ENCODE measurements at places on chromosomes 6 and 20.

DNA sequence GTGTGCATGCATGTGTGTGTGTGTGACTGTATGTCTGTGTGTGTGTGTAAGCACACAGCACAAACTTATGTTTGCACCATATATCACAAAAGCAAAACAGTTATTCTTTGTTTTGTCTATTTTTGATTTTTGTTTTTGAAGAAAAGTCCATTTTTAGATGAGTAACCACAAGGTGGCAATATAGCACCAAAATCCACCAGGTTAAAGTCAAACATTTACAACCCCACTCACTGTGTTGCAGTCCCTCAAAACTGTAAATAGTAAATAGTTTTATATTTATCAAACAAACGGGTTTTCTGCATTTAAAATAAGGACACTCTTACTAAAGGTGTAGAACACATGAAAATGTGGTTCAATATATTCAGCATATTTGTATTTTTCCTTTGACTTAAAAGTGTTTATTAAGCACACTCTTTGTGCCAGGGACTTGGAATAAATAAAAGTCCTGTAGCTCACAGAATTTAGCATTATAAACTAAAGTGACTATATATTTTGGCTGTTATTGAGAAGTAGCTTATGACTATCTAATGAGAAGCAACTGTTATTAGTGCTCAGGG is 118.5 kb downstream of the GFRAL start:
- peak; percentile 43 for DNase-seq

- DNase-seq: no peak
Observed at GRCh38 chr6:150631283-150631983, 31.7 kb downstream of the PLEKHG1 start.

DNA sequence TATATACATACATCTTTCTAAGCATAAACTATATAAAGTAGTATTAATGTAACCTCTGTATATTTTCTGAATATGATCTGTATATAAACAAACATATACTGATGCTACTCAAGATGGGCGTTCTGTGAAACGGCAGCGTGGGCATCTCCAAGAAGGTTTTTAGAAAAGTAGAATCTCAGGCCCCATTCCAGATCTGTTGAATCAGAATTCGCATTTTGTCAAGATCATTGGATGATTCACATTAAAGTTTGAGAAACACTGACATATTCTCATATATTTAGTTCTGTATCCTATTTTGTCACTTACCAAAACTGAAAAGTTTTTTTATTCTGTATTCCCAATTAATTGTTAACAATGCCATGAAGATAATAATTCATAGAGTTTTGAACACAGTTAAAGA is 5.5 kb downstream of the C6orf141 start:
- no peak for DNase-seq

DNA sequence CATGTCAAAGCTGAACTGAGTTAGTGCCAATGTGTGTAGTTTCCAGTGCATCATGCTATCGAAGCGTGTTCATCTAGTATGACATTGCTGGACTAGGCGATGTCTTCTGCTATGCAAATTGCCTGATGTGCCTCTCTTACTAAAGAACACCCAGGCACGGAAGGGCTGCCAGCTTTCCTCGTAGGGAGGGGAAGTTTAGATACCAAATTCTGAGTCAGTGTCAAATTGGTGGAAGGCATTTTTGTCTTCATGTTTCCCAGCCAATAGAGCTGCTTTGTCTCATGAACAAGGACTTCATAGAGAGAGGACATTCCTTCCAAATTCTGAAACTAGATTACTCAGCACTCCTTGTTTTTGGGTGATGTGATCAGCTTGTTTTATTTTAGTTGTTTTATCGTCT is 320.1 kb downstream of the BTBD3 start:
- peak; percentile 53 for DNase-seq

DNA sequence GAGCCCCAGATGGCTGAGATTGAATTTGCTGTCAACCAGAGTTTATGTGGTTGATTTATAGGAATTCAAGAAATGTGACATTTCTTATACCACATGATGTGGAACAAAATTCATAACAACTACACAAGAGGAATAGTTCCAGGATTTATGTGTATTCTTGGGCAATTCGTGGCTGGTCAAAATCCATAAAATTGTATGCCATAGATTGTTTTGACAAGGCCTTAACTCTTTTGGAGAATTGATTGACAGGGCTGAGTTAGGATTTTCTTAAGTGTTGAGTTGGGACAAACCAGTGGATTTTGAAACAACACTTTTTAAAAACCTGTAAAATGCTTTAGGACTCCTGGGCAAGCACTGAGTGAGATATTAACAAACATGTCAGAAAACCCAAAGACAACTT is 19.4 kb upstream of the SLC2A12 start:
- DNase-seq: no peak

GRCh38 chr20:4926531-4927156 is 74.7 kb downstream of the SLC23A2 start:
- no peak for DNase-seq

GRCh38 chr20:48329676-48330664 is 497.8 kb downstream of the PREX1 start:
- peak; percentile 74 for DNase-seq

DNA sequence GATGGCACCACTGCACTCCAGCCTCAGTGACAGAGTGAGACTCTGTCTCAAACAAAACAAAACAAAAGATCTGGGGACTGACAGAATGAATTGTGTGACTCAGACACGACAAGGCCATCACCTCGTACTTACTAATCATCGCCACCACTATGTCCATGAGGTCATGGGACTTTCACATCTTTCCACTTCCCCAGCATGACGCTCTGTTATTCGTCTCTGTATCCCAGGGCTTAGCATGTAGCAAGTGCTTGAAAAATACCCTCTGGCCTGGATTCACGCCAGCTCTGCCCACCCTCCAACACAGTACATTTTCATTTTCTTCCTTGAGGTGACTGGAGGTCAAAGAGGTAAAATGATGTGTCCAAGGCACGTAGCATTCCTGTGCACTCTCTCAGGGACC is 27.8 kb downstream of the FGD2 start:
- DNase-seq: no peak

DNA sequence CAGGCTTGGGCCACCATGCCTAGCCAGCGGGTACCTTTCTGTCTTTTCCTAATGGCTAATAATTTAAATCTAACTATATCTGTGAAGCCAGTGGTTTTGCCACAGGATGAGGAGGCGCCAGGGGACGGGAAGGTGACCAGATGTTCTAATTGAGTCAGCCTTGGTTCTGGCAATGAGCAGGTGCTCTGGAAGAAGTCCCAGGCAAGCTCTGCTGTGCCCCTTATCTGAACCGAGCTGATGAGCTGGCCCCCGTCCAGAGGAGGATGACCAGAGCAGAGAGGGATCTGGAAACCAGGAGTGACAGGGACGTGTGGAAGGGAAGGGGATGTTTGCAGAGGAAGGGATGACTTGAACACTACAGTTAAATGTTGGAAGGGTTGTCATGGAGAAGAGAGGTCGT is 46.7 kb downstream of the SLC35D3 start:
- DNase-seq: no peak

- DNase-seq: peak; percentile 23
Observed at GRCh38 chr6:15413466-15414234, 167.8 kb downstream of the JARID2 start.

GRCh38 chr6:90654806-90655205 is 67.9 kb upstream of the MAP3K7 start:
- DNase-seq: no peak

GRCh38 chr6:39154705-39155104 is 39.7 kb upstream of the SAYSD1 start:
- DNase-seq: no peak

DNA sequence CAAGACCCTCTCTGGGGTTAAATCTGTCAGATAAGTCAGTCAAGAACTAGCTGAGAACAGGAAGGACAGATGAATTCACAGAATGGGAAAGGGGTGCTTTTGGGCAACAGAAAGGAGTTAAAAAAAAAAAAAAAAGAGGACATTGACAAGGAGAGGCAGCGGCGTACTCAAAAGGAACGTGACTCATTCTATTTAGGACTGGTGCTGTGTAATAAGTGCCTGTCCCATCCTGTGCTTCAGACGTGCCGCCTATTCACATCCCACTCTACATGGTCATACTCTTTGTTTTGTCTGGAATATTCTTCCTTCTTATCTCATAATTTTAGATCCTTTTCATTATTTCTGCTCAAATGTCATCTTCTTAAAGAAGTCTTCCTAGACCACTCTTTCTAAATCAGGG is 101.1 kb upstream of the EMILIN3 start:
- DNase-seq: no peak

- no peak for DNase-seq
Observed at GRCh38 chr6:135647521-135647920, 150.0 kb upstream of the AHI1 start.

GRCh38 chr6:6790393-6790792 is 201.9 kb downstream of the LY86 start:
- DNase-seq: no peak

DNA sequence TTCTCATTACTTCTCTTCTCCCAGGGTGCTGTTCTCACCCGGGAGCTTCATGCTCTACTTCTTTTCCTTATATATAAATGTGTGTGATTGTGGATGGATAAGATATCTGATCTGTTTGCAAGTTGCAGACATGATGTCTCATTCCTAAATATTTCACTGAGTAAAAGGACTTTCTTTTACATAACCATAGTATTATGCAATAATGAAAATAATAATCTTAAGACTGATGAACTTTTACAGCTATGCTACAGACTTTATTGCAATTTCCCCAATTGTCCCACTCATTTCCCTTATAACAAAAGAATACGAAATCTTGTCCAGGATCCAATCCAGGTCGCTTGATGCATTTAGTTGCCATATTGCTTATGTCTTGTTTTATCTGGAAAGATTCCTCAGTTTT is 284.5 kb upstream of the JAG1 start:
- no peak for DNase-seq

DNA sequence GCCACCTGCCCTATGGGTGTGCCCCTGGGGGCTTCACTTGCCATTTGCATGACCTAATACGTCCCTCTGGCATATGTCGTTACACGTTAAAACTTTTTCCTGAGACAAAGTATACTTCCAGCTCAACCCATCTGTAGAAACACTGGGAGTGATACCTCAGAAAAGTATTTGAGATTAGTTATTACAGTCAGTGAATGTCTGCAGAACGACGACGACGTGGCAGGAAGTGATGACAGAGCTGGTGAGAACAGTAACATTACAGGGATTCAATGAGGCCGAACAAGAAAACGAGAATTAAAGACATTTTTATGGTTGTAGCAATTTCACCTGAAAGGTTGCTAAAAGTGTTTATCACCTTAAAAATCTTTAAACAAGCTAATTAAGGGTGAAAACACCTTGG is 40.2 kb downstream of the SASH1 start:
- no peak for DNase-seq

DNA sequence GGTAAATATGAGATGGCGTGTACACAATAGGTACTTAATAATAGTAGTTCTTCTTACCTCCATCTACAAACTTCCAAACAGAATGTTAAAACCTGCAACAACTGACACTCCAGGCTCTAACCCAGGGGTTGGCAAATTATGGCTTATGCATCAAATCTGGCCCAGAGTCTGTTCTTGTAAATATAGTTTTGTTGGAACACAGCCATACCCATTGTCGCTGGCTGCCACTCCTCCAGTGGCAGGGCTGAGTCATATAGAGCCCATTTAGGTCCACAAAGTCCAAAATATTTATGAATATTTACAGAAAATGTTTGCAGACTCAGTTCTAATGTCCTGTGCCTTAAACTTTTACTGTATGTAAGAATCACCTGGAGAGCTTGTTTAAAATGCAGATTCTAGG is 69.9 kb upstream of the BTBD3 start:
- no peak for DNase-seq

- no peak for DNase-seq
Observed at GRCh38 chr6:24655215-24655614, 9.2 kb upstream of the KIAA0319 start.

DNA sequence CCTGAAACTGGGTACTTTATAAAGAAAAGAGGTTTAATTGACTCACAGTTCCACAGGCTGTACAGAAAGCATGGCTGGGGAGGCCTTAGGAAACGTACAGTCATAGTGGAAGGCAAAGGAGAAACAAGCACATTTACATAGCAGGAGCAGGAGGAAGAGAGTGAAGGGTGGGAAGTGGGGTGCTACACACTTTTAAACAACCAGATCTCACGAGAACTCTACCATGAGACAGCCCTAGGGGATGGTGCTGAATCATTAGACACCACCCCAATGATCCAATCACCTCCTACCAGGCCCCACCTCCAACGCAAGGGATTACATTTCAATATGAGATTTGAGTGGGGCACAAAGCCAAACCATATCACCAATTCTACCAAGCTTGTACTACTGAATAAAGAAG is 7.4 kb upstream of the FNDC1 start:
- no peak for DNase-seq

DNA sequence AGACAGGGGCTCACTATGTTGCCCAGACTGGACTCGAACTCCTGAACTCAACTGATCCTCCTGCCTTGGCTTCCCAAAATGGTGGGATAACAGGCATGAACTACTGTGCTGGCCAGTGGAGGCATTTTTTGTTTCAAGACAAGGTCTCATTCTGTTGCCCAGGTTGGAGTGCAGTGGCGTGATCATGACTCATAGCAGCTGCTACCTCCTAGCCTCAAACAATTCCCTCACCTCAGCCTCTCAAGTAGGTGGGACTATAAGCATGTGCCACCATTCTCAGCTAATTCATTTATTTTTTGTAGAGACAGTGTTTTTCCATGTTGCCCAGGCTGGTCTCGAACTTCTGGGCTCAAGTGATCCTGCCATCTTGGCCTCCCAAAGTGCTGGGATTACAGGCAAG is 17.2 kb downstream of the ENPP3 start:
- no peak for DNase-seq

GRCh38 chr6:90274451-90275030 is 22.1 kb downstream of the BACH2 start:
- DNase-seq: no peak

DNA sequence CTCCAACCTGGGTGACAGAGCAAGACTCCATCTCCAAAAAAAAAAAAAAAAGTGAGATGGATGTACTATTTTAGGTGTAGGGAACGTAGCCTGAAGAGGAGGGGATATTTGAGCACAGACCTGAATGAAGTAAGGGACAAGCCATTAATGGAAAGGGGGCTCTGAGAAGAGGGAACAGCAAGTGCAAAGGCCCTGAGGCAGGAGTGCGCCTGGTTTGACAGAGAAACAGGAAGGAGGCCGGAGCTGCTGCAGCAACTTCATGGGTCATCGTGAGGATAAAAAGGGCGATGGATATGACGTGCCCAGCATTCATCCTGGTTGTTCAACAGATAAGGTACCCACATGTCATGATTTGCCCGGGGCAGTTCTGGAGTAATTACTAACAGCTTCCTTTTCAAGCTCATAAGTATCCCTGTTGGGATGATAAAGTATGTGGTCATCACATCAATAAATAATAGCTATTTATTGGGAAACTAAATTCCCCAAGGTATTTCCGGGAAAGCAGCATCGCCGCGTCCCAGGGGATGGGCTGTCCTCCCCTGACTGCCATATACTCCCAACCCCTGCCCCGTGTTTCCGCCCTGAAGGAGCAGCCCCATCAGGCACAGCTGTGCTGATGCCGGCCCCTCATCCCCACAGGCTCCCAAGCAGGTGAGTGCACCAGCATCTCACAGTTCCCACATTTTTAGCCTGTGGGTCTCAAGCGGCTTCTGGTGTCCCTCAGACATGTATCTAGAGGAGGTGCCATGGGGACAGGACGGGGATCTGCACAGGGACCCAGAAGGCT is 43.4 kb downstream of the DLGAP4 start:
- no peak for DNase-seq

Data from fibroblast of upper back skin (primary cell).